ENCODE measurements at places on chromosomes 1 and 21. TPM values are rescaled to one million over a fixed set of nuclear protein-coding genes. Genes with fewer than 3 reads are reported as not detected.

The PEX14 gene
- 22.7 TPM for polyA plus RNA-seq

The LRRC53 gene
- 0.01 TPM for polyA plus RNA-seq

The F13B gene
- polyA plus RNA-seq, result not detected

The UMODL1 gene
- 0.10 TPM for polyA plus RNA-seq

The GLIS1 gene
- polyA plus RNA-seq, result 3.9 TPM

The VWA1 gene
- polyA plus RNA-seq, result 61.7 TPM

The BRINP3 gene
- 6.4 TPM for polyA plus RNA-seq

The NDUFS2 gene
- 208 TPM for polyA plus RNA-seq

The OR2T33 gene
- polyA plus RNA-seq, result not detected

The TMEM52 gene
- 1.5 TPM for polyA plus RNA-seq

The TNNT2 gene
- 56.1 TPM for polyA plus RNA-seq

The CGN gene
- polyA plus RNA-seq, result 58.9 TPM

- DNase-seq, result peak; percentile 78
These were observed 3.2 kb downstream of the ATP8B2 start for GRCh38 chr1:154328318-154329151.

DNA sequence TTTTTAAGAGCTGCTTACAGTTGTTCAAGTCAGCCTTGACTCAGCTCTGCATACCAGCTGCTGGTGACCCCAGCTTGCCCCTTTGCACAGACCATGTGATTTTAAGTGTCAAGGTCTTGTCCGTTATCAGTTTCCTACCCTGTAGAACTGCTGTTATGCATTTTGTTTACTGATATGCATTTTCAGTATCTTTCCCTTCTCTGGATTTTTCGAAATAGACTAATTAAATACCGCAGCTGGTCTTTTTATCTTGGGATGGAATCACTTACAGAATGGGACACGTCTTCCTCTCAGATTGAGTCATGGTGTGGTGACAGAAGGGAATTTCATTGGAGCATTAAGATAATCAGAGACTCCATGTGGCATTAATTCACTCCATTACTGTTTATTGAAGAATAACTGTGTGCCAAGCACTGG, 145.6 kb downstream of the FMN2 start:
- no peak for DNase-seq

DNA sequence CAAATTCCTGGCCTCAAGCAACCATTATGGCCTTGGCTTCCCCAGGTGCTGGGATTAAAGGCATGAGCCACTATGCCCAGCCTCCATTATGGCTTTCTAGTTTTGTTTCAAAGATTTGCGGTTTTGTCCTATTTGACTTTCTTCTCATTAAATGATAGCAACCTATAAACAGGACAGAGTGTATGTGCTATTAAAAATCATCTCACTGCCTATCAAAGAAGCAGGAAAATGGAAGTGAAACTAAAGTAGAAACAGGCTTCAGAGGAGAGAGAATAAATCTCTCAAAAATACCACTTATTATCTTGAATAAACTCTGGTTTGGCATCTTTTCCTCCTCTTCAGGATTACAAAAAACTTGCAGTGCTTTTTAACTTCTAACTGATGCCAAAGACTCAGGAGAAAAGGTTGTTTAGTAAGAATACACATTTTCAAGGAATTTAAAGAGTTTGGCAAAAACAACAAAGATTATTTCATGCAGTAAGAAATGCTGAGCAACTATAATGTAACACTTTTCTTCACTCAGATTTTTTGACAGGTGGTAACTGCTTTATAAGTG, 28.7 kb downstream of the ACBD3 start:
- no peak for DNase-seq

DNA sequence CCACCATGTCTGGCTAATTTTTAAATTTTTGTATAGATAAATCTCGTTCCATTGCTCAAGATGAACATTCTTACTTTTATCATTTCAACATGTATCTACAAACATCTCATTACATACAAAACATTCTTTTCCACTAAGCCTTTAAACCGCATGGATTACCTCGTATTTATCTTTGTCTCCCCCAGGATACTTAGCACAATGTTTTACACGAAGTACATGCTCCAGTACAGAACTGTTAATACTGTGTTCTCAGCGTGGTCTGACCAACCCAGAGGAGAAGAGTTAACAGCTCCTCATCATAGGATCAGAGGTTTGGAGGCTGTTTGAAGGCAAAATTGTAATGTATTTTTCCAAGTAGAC, 7.4 kb downstream of the PIK3C2B start:
- no peak for DNase-seq

DNA sequence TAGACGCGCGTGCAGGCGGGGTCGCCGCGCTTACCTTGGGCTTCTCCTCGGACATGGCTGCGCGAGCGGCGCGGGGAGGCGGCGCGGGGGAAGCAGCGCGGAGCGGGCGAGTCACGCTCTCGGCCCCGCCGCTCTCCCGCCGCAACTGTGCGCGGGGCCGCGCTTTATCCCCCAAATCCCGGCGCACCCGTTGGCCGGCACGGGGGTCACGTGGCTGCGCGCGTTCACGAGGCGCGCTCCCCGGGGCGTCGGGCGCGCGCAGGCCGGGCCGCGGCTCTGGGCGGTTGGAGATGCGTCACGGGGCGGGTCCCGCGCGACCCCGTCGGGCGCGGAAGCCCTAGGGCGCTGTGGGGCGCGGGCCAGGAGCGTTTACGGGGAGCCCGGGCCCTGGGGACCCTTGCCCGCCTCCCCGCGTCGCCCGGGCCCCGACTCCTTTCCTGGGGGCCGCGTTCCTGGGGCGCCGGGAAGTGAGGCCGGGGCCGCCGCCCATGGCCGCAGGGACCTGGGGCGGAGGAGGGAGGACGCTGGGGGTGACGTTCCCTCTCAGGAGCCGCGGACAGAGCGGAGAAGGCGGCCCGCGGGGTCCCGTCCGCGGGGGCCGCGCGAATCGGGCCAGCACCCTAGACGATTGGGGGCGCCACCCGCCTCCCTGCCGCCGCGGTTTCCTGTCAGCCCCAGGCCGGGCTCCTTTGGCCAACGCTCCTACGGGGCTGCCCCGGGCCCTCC, at the start of gene SUMO3:
Gene SUMO3, minus strand, starts transcription at position 149 of the 726 bp plus-strand sequence. Its CDS starts 94 bp downstream, at position 55.
- DNase-seq, result peak; percentile 83

GRCh38 chr1:62905309-62905708, 121.4 kb downstream of the ATG4C start:
- peak; percentile 35 for DNase-seq

GRCh38 chr1:228084325-228084724, 1.8 kb downstream of the ARF1 start:
- no peak for DNase-seq

- DNase-seq, result no peak
These were observed 172.1 kb downstream of the HHAT start for GRCh38 chr1:210500831-210501230.

- DNase-seq, result no peak
These were observed 54.4 kb upstream of the EDN2 start for GRCh38 chr1:41538741-41539417.

- peak; percentile 43 for DNase-seq
These were observed 76.4 kb downstream of the ADGRL2 start for GRCh38 chr1:81876901-81877733.

DNA sequence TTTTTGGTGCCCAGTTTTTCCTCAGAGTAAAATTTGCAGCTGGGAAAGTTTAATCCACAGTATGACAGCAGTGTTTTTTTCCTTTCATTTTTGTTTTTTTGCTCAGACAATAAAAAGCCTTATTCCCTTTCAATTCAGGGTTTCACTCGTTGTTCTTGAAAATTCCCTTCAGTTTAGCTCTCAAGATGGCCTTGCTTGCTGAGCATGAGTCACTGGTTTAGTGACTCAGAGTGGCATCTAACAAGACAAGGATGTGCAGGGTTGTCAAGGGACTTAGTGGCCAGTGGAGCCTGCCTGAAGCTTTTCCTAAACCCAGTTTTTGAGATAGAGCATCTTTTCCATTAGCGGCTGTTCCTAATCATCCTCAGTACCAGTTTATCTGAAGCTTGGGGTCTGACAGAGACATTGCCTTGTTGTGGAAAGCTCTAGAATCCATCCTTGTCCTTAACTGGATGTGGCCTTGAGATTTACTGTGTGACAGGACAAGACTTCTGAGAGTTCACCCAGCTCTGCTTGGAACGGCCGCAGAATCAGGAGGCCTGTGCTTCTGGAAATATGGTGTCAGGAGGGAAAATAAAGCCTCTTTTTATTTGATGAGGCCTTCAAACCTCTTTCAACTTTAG, 48.4 kb upstream of the DNAJC6 start:
- DNase-seq, result no peak

DNA sequence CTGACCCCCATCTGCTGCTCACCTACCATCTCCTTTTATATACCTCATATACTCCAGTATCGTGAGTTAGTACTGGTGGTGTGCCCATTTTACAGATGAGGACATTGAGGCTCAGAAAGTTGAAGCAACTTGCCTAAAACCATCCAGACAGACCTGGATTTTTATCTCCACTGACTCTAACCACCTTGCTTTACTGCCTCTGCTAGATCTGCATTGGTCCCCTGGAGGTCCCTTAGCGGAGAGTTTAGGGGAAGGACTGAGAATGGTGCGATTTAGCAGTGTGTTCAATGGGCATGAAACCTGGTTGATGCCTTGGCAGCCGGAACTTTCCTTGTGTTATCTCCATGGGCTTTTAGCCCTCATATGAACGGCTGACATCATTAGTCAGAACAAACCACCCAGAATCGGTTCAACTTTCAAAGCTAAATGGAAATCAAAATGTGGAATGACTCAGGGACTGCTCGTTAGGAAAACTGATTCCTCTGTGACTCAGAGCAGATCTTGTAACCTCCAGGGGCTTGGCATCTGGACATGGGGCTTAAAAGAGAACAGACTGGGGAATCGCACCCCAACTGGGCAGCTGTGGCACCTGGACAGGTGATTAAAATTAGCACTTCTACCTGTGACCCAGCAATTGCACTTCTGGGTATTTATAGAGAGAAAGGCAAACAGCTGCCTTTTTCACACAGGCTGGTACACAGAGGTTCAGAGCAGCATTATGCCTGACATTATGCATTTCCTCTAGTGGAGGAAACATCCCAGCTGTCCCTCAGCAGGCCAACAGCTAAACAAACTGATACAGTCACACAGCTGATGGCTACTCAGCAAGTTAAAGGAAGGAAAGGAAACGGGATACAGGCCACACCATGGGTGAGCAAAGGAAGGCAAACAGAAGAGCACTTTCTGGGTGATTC, 25.3 kb downstream of the TMEM51 start:
- no peak for DNase-seq

DNA sequence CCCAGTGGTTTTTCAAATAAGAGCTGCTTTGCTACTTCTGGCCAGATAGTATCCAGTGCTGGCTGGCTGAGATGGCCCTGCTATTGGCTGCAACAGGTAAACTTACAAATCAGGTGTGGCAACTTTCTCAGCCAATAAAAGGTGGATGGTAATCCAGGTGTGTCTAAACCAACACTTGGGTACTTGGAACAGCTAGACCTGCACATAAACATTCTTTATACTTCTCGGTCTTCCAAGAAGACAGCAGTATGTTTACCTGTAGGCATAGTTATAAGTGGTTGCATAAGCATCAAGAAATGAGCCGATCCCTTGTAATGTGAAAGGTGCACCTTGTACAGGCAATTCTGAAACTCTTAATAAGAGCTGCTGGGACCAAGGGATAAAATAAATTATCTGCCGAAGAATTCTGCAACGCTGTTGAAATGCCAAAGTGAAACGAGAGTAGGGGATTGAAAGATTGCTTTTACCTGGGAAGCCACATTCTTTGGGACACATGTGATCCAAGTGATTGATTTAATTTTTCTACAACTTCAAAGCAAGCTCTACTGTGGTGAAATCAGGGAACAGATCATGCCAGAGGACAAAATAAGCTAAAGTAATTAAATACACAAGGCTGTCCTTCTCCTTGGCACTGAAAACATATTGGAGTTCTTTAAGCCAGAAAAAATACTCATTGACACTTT, at the start of gene CLDN8:
Gene CLDN8, minus strand, starts transcription at position 57 of the 683 bp plus-strand sequence. CDS start 172 bp downstream, outside the sequence.
- no peak for DNase-seq

GRCh38 chr1:30977105-30977504, 68.5 kb upstream of the SDC3 start:
- DNase-seq, result no peak

- no peak for DNase-seq
These were observed 39.7 kb downstream of the EIF2B3 start for GRCh38 chr1:44946725-44947062.

GRCh38 chr1:33711511-33711910, 152.4 kb upstream of the HMGB4 start:
- DNase-seq, result no peak

DNA sequence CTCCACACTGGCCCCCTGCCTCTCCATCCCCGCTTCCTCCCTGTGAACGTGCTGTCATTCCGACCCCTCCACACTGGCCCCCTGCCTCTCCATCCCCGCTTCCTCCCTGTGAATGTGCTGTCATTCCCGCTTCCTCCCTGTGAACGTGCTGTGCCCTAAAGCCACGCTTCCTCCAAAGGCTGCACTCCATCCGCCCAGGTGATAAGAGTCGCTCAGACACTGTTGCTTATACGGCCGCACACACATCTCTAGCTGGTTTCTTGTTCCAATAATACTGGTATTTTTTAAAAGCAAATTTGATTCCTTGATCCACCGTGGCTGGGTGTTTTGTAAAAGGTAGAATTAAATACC, 39.3 kb upstream of the TSPEAR start:
- no peak for DNase-seq

DNA sequence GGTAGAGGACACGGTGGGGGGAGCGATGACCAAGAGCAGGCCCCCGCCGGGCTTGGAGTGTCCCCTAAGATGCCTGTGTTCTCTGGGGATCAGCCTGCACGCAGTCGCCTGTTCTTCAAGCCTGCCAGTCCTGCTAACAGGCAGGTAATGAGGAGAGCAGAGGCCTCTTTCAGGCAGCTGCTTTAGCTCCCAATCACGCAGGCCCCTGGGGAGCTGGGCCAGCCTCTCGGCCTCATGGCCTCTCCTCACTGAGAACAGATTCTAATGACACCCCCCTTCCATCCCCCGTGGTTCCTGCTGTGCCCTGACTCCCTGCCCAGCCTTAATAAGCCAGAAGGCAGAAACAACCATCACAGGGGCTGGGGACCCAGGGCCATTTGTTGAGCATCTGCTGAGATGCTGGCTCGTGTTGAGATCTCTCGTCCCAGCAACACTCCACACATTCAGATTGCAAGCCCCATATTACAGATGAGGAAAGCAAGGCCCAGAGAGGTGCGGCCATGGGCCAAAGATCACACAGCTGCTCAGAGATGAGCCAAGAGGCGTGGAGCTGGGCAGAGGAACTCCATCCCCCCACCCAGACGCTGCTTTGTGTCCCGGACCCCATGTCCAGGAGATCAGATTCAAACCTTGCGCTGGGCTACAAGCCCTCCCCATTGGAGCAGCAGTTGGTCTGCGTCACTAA, 71.6 kb upstream of the CASZ1 start:
- no peak for DNase-seq

GRCh38 chr1:154352245-154352580, 26.9 kb downstream of the ATP8B2 start:
- DNase-seq, result no peak

DNA sequence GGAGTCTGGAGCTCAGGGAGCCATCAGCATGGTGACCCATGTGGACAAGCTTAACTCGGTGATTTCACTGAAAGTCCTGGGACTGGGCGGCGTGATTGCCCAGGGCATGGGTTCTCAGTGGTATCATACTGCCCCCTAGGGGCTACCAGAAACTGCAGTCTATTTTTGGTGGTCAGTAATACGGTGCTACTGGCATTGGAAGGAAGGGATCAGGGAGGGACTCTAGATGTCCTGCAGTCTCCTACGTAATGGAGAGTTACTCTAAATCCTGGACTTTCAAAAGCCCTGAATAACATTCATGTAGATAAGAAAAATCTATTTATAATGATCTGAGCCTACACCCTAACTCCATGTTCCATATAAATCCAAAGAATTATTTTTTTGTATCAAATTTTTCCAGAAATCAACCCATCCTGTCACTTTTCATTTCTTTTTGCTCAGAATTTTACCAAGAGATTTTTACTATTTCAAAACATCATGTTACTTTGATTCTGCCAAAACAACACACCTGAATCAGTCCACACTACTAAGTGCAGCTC, 37.3 kb downstream of the PABPC4 start:
- DNase-seq, result peak; percentile 66
